ENCODE measurements at places on chromosomes 16 and 17.

GRCh38 chr17:16352667-16353316, 477 bp downstream of the CENPV start:
- peak; percentile 21 for DNase-seq

GRCh38 chr17:80068301-80069222, 32.1 kb downstream of the CCDC40 start:
- DNase-seq = no peak

- DNase-seq = no peak
Measured at GRCh38 chr17:75542728-75543336, 17.3 kb downstream of the LLGL2 start.

DNA sequence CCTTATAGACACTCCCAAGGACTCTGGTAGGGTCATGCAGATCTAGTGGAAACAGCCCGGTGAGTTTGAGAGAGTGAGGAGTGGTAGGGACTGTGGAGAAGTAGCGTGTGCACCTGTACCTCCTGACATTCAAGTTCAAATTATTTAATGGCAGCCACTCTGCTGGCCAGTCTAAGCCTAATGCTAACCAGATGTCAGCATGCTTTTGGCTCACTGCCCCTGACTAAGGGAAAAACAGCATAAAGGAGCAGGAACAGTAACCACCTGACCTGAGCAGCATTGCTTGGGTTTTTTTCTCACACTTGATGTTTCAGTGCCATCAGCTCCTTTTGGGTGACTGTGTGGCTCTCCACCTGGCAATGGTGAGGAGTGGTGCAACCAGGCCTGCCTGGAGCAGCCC, 23.8 kb upstream of the SLC12A3 start:
- DNase-seq = no peak

- DNase-seq = no peak
Measured at GRCh38 chr17:62738281-62738680, 69.8 kb downstream of the MARCHF10 start.

DNA sequence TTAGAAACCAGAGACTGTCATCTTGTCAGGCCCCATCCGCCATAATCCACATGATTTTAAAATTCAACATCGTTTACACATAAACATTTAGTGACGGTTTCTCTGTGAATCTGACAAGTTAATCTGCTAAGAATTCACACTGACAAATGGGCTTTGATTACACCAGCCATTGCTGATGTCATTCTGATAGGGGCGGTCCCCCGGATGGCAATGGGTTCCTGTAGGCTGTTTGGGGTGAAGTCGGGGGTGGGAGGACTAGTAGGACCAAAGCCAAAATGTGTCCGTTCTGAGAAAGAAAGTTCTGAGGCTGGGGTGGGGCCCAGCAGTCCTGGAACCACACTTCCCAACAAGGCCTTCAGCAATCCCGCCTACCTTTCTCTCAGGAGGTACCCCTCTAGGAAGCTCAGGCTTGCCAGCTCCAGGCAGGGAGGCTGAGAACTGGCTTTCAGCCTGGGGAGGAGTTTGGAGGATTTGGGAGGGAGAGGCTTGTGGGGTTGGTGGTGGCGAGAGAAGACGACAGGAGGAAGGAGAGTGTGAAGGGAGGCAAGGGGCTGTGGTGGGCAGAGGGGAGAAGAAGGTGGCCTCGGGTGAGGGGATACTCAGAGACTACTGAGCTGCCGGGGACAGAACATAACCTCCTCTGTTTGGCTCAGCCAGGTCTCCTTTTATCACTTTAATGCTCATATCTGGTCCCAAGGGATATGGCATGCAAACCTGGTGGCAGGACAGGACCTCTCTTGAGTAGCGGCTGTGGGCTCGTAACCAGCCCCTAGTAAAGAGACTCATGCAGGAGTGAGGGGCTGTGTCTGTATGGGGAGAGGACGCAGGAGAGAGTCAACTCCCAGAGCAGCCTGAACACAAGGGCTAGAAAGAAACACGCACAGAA, 8.6 kb downstream of the HIC1 start:
- DNase-seq = no peak

GRCh38 chr16:24353622-24354021, 97.5 kb downstream of the CACNG3 start:
- DNase-seq = no peak

- DNase-seq = no peak
Measured at GRCh38 chr17:64327201-64327930, 63.3 kb downstream of the PECAM1 start.

GRCh38 chr17:37182786-37183465, 192.9 kb upstream of the C17orf78 start:
- no peak for DNase-seq

GRCh38 chr16:53281280-53281679, 153.0 kb upstream of the RBL2 start:
- no peak for DNase-seq

DNA sequence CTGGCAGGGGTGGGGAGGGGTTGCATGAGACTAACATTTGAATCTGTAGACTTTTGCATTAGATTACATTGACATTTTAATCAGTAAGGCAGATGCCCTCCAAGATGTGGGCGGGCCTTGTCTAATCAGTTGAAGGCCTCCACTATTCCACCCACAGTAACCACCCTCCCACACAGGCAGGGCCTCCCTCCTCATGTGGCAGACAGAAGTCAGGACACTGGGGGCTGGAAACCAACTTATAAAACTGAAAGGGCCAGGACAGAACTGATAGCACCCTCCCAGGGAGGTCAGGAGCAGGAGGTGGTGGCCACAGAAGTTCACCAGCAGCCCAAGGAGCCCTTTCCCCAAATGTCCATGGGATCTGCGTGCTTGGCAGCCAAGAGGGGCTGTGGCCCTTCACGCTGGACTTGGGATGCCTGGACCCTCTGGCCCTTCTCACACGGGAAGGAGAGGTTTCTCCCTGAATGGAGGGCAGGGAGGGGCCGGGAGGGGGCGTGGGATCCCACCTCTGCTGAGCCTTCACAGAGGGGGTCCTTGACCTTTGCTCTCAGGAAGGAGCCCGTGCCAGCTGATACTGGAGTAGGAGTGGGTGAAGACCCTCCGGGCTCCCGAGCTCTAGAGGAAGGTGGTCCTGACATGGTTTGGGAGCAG, 4.6 kb downstream of the PYCR1 start:
- no peak for DNase-seq

DNA sequence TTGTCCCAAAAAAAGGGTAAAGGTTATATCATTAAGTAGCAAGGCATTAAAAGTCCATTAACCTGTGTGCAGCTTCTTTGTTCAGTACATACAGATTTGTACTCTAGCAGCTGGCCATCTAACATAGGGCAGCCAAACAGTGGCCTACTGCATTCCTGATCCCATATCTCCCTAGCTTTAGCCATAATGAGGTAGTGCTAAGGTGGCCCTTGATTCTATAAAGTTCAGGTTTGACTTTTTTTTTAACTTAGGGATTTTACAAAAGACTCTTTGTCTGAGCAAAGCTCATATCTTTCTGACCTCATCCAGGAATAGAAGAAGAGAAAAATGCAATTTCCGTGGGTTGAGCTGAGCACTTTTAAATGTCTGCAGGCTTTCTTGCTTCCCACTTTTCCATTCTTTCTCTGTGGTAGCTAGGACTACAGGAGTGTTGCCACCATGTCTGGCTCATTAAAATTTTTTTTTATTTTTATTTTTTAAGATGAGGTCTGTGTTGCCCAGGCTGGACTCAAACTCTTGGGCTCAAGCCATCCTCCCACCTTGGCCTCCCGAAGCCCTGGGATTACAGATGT, 19.5 kb upstream of the CDC6 start:
- no peak for DNase-seq

DNA sequence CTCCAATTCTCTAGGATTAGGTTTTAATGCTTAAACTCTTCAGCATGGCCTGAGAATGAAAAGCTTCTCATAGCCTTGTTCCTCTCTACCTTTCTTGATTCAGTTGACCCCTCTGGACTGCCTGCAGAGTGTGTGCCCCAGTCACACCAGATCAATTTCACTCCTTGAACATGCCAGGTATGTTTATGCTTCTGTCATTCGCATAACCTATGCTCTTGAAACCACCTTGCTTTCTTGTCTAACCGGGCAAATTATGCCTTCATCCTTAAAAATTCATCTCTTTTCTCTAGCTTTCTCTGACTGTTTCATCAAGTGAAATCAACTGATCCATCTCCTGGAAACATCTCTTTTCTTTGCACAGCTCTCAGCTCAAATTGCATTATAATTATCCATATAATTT, 42.3 kb downstream of the CDH11 start:
- DNase-seq = no peak

- DNase-seq = no peak
Measured at GRCh38 chr16:70605283-70605657, 41.1 kb upstream of the IL34 start.

DNA sequence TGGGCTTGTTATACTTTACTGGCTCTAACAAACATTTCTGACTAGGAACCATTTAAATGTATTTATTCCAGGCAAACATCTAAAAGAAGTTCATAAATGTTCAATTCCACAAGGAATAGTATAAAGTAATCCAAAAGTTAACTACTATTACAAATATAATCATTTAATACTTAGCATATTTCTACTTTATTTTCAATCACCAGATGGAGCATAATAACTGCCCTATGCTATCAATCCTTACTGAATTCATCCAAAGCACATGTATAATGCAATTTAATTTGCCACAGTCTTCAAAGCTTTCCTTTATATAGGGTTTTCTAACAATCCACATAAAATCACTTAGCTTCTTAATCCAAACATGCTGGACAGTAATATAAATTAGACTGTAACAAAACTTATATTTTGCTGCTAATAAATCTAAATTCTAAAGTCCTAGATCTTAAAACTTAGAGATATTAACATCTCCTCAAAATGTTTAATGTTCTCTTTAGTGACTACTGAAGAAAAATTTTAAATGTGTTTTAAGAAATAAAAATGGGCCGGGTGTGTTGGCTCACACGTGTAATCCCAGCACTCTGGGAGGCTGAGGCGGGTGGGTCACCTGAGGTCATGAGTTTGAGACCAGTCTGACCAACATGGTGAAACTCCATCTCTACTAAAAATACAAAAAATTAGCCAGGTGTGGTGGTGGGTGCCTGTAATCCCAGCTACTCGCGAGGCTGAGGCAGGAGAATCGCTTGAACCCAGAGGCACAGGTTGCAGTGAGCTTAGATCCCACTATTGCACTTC, 5.9 kb downstream of the MEIOB start:
- no peak for DNase-seq

DNA sequence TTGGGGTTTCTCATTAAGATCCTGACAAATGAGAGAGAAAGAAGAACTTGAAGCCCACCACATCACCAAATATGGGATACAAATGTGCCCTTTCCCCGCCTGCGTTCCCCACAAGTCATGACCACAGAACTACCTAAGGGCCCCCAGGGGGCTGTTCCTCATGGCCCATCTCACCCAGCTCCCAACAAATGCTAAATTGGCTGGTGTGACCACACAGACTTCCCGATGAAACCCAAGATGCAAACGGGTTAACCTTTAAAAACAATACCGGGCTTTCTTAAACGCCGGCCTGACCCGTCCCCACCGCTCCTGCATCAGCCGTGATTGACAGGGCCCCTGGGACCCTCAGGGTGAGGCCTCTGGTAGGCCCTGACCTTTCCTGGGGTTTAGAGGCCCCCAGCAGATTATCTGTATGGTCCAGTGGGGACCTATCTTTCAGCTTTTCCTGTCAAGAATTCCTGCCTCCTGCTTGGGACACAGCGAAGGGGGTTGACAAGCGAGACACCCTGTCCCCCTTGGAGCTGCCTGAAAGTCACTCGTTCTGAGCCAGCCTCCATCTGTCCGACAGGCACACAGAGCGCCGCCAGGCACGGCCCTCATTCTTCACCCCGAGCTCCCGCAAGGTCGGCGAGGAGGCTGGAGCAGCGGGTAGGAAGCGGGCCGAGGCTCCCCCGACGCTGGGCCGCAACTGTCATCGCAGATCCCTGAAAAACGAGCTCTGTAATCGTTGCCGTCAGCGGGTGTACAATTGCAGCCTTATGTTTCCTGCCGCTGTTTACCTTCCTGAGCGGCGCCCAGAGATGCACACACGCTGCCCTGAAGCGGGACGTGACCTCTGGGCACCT, 300.1 kb downstream of the FOXL1 start:
- DNase-seq = no peak

Measured in stimulated activated naive CD4-positive, alpha-beta T cell treated with Interleukin-2 at 50 U/mL for 16 hours (primary cell).